ENCODE measurements at places on chromosomes 7 and 10.

GRCh38 chr7:37726016-37726415 lies 42.5 kb downstream of the GPR141 start:
- DNase-seq, result no peak

GRCh38 chr10:11612021-11613001 lies 861 bp upstream of the USP6NL start:
- no peak for DNase-seq

DNA sequence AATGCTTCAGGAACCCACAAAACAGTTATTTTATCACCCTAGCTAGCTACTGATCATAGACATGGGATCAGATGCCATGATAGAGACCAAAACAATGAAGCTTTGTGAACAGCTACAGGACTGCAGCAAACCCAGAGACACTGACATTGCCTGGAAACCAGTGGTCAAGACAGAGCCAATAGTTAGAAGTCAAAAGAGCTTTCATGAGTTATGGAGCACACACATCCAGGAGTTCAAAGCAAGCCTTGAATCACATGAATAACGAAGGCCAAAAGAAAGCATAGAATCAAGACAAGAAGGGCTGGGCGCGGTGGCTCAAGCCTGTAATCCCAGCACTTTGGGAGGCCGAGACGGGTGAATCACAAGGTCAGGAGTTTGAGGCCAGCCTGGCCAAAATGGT lies 34.5 kb upstream of the GSAP start:
- DNase-seq, result no peak

- DNase-seq, result peak; percentile 88
Observed at GRCh38 chr7:27032839-27033238, 63.0 kb downstream of the HOXA1 start.

Data from DMS79 (cell line).